ENCODE measurements at places on chromosomes 11 and 22.

- DNase-seq = peak; percentile 81
Measured at GRCh38 chr11:76629853-76630599, 40.5 kb downstream of the LRRC32 start.

DNA sequence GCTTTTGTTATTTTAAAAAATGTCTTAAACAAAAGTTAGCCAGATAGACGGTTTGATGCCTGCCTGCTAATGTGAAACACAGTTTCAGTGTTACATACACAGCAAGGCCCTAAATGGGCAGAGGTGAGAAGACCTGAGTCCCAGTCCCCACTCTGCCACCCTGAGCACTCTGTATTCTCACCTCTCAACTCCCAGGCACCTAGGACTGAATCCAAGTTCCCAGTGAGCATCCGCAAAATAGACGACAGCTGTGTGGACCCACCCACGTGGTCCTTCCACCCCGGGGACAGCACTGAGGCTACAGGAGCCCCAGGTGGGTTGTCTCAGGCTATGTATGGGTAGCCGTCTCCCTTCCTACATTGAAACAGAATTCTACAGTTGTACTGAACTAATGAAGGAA is 111.5 kb downstream of the RPL27A start:
- no peak for DNase-seq

DNA sequence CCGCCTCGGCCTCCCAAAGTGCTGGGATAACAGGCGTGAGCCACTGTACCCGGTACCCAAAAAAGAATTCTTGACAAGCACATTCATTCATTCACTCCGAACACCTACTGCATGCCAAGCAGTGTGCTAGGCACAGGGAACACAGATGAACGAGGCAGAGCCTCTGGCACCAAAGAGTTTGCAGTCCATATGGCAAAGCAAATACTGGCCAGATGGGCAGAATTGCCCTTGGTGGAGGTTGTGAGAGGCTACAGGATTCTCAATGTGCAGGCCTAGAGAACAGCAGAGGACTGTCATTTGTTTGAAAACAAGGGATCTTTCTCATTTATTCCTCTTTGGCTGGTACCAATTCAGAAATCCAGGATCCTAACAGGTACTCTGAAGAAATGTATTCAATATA is 27.5 kb upstream of the MTCH2 start:
- DNase-seq = no peak

DNA sequence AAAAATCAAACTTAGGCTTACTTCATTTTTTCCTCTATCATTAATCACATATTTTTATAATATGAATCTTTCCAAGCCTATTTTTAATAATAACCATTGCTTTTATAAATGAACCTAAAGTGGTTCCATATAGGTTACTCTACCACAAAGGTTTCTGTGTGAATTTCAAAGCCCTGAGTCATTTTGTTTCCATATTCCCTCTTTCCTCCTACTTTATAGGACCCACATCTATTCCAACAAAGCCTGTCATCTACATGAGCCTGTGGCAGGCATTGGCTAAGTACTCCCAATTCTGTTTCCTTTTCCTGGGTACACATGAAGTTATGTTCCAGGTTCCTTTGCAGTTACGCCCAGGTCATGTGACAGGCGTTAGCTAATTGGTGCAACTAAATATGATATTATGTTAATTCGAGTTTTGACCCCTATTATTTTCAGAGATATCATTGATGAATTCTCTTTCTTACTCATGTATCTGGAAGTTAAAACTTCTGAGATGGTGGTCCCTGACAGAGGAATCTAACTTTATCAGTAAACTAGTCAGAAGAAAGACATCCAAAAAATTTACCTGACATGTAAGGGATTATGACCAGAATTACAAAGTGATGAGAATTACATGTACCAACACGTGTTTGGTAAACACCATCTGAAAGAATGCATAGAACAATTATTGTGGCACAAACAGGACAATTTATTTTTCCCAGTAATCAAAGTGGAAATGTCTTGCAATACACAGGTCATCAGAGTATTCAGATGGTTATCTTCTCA is 1264.0 kb upstream of the CNTN5 start:
- DNase-seq = no peak

GRCh38 chr22:36328635-36329253 is 59.0 kb downstream of the MYH9 start:
- no peak for DNase-seq

GRCh38 chr11:8183111-8183510 is 14.3 kb upstream of the RIC3 start:
- no peak for DNase-seq

GRCh38 chr11:64356498-64357411 is 2.2 kb upstream of the RPS6KA4 start:
- DNase-seq = no peak

DNA sequence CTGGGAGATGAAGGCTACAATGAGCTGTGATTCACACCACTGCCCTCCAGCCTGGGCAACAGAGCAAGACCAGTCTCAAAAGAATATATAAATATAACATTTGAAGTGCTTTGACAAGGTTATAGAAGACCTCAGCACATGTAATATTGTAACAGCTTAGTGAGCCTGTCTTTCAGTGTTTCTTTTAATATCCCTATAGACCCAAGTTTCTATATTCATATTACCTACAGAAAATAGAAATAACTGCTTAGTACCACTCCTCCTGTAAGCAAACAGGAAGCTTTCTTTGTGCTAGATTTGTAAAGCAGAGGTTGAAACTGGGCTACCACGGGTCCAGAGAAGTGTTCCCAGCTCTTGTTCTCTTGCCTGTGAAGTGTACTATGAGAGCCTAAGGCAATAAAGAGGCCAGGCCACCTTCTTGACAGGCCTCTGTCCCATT is 68.2 kb downstream of the PPP2R1B start:
- no peak for DNase-seq

DNA sequence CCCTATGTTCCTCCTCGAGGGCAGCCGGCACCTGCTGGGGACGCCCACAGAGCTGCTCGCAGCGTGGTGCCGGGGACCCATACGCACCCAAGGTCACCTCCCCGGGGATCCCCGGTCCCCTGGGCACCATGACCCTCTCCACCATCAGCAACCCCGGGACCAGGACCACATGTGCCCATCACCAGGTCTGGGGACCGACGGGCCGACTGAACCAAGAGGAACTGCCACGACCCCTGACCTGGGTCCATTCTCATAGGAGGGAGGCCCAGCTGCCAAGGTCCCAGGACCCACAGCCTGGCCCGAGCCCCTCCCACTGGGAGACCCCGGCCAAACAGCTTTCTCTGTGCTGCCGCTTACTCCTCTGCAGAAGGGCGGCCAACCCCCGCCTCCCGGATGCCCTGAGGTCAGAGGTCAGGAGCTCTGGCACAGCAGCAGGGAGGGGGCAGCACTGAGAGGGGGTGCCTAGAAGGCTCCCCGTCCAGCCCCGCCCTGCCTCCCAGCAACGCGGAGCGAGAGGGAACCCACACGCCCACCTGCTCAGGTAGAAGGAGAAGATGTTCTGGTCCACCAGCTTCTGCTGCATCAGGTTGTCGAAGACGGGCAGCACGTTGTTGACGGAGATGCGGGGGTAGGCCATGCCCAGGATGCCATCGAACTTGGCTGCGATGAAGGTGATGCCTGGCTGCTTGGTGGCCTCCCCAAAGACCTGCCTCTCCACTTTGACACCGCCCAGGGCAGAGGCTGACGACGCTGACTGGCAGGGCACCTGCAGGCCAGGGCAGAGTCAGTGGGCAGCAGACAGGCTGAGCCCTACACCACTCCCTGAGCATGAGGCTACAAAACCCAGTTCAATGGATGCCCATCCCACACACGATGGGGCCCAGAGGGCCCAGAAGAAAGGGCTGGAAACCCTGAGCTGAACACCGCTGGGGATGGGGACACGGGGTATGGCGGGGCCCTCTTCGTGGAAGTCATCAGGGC is 6.6 kb downstream of the CTSD start:
- DNase-seq = peak; percentile 66
